Vagina (tissue), 2 donors: ENCODE measurements at places on chromosomes 5 and 9. TPM values are rescaled to one million over a fixed set of nuclear protein-coding genes. Genes with fewer than 3 reads are reported as not detected.

GRCh38 chr9:116327701-116328405 lies 174.3 kb downstream of the PAPPA start:
- no peaks in the 10 kb centered on the region for H3K36me3 ChIP-seq
- peak overlapping the region; percentile 5 for H3K27ac ChIP-seq
- no peaks in the 10 kb centered on the region for H3K27me3 ChIP-seq
- DNase-seq: no peak
- H3K4me3 ChIP-seq: no peak overlapping the region
- H3K4me1 ChIP-seq: no peaks in the 10 kb centered on the region

Gene CDH12
- total RNA-seq: not detected

Gene ROPN1L
- 4.2 TPM for total RNA-seq

Gene TERT
- not detected for total RNA-seq

Gene PRSS3
- 7.6 TPM for total RNA-seq

- H3K27me3 ChIP-seq: no peaks in the 10 kb centered on the region
- peaks cover 7% of the 10 kb centered on the region for H3K4me1 ChIP-seq
- DNase-seq: no peak
- H3K36me3 ChIP-seq: no peaks in the 10 kb centered on the region
- no peak overlapping the region for H3K27ac ChIP-seq
- H3K4me3 ChIP-seq: no peak overlapping the region
Observed at GRCh38 chr9:96015876-96016686, 140.6 kb downstream of the ERCC6L2 start.

- H3K27me3 ChIP-seq: no peaks in the 10 kb centered on the region
- H3K4me1 ChIP-seq: no peaks in the 10 kb centered on the region
- no peak for DNase-seq
- H3K27ac ChIP-seq: no peak overlapping the region
Observed at GRCh38 chr5:40308867-40309266, 370.8 kb upstream of the PTGER4 start.

GRCh38 chr5:117732264-117732663 lies 1157.6 kb upstream of the SEMA6A start:
- no peak overlapping the region for H3K4me3 ChIP-seq
- H3K27me3 ChIP-seq: no peaks in the 10 kb centered on the region
- no peaks in the 10 kb centered on the region for H3K4me1 ChIP-seq
- DNase-seq: no peak
- H3K27ac ChIP-seq: no peak overlapping the region

- peaks cover 39% of the 10 kb centered on the region for H3K4me1 ChIP-seq
- H3K4me3 ChIP-seq: no peak overlapping the region
- no peak overlapping the region for H3K27ac ChIP-seq
- H3K27me3 ChIP-seq: no peaks in the 10 kb centered on the region
- no peaks in the 10 kb centered on the region for H3K36me3 ChIP-seq
Observed at GRCh38 chr9:89745601-89746376, 141.0 kb downstream of the GADD45G start.

DNA sequence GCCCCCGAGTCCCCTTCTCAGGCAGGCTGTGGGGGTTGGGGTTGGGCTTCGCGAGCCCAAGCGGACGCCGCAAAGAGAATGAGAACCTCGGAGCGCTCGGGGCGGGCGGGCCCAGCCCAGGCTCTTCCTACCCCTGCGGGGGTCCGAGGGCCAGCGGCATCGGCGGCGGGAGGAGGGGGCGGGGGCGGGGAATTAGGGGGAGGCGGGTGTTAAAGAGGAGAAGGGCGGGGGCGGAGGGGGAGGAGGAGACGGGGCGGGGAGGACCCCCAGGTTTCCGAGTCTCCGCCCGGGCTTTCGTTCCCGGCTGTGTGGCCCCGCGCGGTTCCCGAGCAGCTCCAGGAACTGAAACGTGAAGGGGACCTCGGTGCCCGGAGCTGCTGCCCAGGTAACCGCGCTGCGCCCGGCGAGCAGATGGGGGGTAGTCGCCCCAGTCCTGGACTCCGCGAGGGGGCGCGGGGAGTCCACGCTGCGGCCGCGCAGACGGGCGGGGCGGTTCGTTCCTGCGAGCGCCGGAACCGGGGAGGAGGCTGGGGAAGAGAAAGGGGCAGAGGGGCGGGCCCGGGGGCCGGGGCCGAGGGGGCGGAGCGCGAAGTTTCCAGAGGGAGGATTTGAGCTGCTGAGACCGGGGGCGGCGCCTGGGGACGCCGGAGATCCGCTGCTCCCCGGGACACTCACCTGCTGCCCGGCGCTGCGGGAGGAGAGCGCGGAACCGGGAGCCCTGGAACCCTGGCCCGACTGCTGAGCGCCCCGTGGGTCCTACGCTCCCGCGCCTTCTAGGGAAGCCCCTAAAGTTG lies 38.4 kb upstream of the PLEKHG4B start:
- H3K4me1 ChIP-seq: peaks cover 20% of the 10 kb centered on the region
- H3K27me3 ChIP-seq: no peaks in the 10 kb centered on the region
- no peaks in the 10 kb centered on the region for H3K36me3 ChIP-seq
- H3K4me3 ChIP-seq: peak overlapping the region; percentile 50

GRCh38 chr9:94802251-94802650 lies 75.8 kb downstream of the AOPEP start:
- no peaks in the 10 kb centered on the region for H3K36me3 ChIP-seq
- H3K27ac ChIP-seq: peak overlapping the region; percentile 88
- H3K4me1 ChIP-seq: peaks cover 85% of the 10 kb centered on the region
- DNase-seq: no peak
- H3K4me3 ChIP-seq: no peak overlapping the region
- H3K27me3 ChIP-seq: no peaks in the 10 kb centered on the region

- H3K27ac ChIP-seq: peak overlapping the region; percentile 36
- peaks cover 26% of the 10 kb centered on the region for H3K4me1 ChIP-seq
- no peak for DNase-seq
- H3K27me3 ChIP-seq: no peaks in the 10 kb centered on the region
- no peak overlapping the region for H3K4me3 ChIP-seq
Observed at GRCh38 chr5:82387819-82388166, 109.6 kb upstream of the RPS23 start.

- no peaks in the 10 kb centered on the region for H3K27me3 ChIP-seq
- H3K4me3 ChIP-seq: no peak overlapping the region
Observed at GRCh38 chr5:171573451-171574225, 154.2 kb downstream of the FGF18 start.

GRCh38 chr9:15068261-15068660 lies 158.0 kb upstream of the FREM1 start:
- no peak overlapping the region for H3K27ac ChIP-seq
- no peaks in the 10 kb centered on the region for H3K4me1 ChIP-seq
- no peaks in the 10 kb centered on the region for H3K36me3 ChIP-seq
- no peaks in the 10 kb centered on the region for H3K27me3 ChIP-seq

DNA sequence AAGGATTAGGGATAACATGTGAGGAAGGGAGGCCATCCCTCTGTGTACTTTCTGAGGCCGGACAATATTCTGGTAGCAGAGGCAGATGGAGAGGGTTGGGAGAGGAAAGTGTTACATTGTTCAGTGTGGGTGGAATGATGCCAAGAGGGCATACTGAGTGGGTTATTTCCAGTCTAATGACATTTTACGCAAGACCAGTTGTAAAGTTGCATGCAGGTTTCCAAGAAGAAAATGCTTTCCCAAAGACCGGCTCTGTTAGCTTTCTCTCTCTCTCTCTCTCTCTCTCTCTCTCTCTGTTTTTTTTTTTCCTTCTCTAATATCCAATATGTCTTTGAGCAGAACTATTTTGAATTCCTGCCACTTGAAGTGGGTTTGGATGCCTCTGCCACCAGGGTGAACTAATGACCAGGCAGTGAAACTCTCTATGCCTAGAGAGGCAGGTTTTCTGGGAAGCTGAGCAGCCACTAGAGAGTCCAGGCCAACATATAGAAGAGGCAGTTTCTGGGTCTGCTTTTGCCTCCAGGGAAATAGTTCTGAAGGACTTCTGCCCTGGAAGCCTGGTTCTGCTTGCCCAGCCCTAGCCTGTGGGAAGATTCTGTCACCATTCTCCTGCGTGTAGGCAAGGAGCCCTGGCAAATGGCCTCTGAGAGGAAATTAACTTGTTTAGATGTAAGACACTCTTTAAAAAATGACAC lies 24.4 kb upstream of the ZNF366 start:
- H3K4me1 ChIP-seq: no peaks in the 10 kb centered on the region
- no peaks in the 10 kb centered on the region for H3K36me3 ChIP-seq
- no peak for DNase-seq
- H3K27ac ChIP-seq: no peak overlapping the region
- H3K27me3 ChIP-seq: no peaks in the 10 kb centered on the region

DNA sequence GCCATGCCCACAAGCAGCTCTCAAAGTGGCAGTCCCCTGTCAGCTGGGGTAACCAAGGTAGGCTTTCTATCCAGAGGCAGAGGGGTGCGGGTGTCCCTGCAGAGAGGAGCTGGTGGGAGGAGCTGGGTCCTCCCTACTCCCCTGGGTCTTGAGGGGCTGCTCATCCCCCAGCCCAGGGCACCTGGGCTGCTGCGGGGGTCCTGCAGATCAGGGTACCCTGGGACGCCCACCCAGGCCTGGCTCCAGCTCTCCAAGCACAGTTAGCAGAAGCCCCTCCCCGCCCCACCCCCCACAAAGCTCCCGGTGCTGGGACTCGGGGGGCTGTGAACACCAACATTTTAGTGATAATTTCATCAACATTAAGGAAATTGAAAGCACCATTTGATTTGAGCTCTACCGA lies 29.8 kb downstream of the VAV2 start:
- peaks cover 23% of the 10 kb centered on the region for H3K4me1 ChIP-seq
- no peaks in the 10 kb centered on the region for H3K36me3 ChIP-seq
- H3K4me3 ChIP-seq: no peak overlapping the region
- DNase-seq: no peak
- H3K27me3 ChIP-seq: no peaks in the 10 kb centered on the region
- H3K27ac ChIP-seq: no peak overlapping the region

GRCh38 chr9:121942866-121943382 lies 150.2 kb downstream of the TTLL11 start:
- H3K4me3 ChIP-seq: no peak overlapping the region
- H3K27ac ChIP-seq: no peak overlapping the region
- H3K27me3 ChIP-seq: no peaks in the 10 kb centered on the region
- no peaks in the 10 kb centered on the region for H3K36me3 ChIP-seq

Gene ST8SIA4
- 4.2 TPM for total RNA-seq

Gene FOXD4
- not detected for total RNA-seq

DNA sequence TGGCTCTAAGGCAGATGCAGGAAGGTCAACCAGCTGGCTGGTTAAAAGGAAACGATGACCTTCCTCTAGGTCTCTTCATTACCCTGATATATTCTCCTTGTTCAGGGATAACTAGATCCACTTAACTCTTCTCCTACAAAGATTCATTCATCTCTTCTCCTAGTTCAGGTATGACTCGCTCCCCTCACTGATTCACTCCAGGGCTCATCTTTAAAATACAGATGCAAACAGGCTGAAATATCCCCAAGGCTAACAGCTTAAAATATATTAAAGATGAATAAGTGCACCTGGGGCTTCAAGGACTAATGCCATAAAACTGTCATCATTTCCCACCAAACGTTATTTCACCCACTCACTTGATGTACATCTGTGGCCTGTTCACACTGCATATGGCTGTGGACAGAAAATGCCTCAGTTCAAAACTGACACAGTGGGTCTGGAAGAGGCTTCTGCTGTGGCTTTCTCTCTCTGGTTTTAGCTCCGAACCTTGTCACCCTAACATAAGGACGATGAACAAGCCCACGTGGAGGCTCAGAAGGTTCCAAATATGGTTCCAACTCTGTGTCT lies 366.9 kb downstream of the DEPDC1B start:
- no peak overlapping the region for H3K4me3 ChIP-seq
- H3K4me1 ChIP-seq: no peaks in the 10 kb centered on the region
